ENCODE measurements at places on chromosomes 7 and 10. TPM values are rescaled to one million over a fixed set of nuclear protein-coding genes. Genes with fewer than 3 reads are reported as not detected.

The DKK1 gene
- total RNA-seq, result 3.3 TPM

The DHTKD1 gene
- 56.1 TPM for total RNA-seq

The GPR85 gene
- 1.6 TPM for total RNA-seq

The PTER gene
- total RNA-seq, result 7.3 TPM

The DMBT1 gene
- total RNA-seq, result not detected

The SFTPA1 gene
- total RNA-seq, result not detected

The CCZ1 gene
- total RNA-seq, result 86.4 TPM

The NRP1 gene
- 14.5 TPM for total RNA-seq

DNA sequence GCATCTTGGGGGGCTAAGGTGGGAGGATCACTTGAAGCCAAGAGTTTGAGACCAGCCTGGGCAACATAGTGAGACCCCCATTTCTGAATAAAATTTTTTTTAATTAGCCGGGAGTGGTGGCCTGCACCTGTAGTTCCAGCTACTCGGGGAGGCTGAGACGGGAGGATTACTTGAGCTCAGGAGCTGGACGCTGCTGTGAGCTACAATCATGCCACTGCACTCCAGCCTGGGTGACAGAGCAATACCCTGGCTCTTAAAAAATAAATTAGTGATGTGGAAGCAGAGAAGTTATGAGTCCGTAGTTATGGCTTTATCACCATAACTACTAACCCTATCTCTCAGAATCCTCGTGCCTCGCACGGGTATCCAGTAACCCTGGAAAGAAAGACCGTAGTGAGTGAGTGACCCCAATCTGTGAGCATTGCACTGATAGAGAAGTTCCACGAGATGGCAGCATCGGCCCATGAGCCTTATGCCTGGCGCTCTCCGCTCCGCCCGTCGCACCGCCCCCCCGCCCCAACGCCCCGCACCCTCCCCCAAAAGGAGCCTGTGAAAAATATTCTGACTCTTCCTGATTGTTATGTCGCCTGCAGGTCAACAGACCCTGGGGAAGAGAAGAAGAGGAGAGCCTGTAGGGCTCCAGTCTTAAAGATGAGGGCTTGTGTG, 4.9 kb upstream of the SLC29A3 start:
- DNase-seq, result peak; percentile 54

GRCh38 chr10:90274721-90275468, 573.5 kb downstream of the KIF20B start:
- DNase-seq, result no peak

- DNase-seq, result no peak
Observed at GRCh38 chr7:118938845-118939244, 714.3 kb downstream of the ANKRD7 start.

GRCh38 chr10:104255311-104255981, 754 bp downstream of the GSTO1 start:
- no peak for DNase-seq

- DNase-seq, result no peak
Observed at GRCh38 chr10:108797573-108797972, 1125.7 kb downstream of the XPNPEP1 start.

GRCh38 chr10:74589851-74590250, 236.5 kb upstream of the KAT6B start:
- DNase-seq, result no peak

DNA sequence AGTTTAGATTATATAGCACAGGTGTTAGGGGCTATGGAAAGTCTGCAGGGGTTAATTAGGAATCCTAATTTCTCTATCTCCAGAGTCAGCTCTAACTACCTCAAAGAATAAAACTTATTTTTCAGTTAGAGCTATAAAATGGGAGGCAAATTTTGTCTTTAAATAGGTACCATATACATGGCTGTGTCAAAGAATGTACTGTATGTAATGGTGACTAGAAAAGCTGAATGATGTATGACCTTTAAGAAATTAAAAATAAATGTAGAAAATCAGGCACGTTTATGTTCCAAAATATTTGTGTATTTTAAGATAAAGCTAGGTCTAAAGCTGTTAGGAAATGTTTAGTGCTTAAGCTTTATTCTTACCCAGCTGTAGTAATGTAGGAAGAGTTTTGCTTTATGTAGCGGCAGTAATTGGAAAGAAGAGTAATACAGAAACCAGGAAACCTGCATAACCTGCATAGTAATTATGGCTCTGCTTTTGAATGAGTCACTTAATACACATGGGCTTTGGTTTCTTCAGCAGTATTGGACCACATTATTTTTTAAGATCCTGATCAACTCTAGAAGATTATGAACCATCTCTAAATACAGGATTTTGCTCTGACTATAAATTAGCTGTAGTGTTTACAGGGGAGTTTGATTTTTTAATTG, 85.0 kb downstream of the KMT2E start:
- no peak for DNase-seq

GRCh38 chr10:33045421-33045820, 87.4 kb upstream of the ITGB1 start:
- DNase-seq, result no peak

GRCh38 chr7:99665312-99666012, 14.3 kb downstream of the CYP3A5 start:
- DNase-seq, result no peak

DNA sequence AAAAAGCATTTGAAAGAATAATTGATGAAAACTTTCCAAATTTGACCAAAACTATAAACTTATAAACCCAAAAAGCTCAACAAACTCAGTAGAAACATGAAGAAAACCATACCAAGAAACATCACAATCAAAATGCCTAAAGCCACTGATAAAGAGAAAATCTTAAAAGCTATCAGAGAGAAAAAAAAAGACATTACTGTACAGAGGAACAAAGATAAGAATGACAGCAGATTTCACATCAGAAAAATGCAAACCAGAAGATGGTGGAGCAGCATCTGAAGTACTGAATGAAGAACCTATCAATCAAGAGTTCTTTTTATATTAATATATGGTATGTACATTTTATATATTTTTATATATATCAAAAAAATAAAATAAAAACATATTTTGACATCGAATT, 2.4 kb upstream of the GPAM start:
- no peak for DNase-seq

DNA sequence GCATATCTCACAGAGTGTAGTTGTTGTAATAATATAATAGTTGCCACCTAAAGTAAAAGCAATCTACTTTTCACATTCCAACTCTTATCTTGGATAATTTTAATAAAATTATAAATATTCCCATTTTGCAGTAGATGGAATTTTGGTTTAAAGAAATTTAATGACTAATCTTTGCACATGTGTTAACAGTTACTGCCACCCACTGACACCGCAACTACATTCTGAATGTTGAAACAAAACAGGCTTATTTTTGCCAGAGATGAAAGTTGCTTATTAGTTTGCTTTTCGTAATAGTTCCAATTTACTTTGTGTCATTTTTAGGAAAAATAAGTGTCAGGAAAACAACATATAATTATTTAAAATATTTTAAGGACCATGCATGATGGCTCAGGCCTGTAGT, 557.5 kb upstream of the PCDH15 start:
- no peak for DNase-seq

DNA sequence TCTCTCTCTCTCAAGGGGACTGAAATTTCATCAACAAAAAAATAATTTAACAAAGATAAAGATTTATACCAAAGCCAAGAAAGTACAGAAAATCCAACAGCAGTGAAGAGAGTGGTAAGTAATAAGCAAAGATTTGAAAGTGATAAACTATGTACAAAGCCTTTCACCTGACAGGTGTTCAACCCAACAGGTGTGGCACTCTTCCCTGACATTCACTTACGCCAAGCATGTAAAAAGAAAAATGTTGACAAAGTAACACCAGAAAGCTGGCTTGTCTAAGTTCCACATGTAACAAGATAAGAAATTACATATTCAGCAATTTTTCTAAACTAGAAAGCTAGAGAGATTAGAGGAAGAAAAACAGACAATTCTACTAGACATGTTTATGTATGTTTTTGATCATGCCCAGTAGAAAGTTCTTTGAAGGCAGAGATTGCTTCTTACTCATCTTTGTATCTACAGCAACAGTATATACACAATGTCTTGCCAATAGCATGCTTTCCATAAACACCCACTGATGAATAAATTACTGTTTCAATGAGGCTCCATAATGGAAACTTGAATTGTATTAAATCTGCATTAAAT, 468.5 kb downstream of the PARD3 start:
- no peak for DNase-seq

- peak; percentile 53 for DNase-seq
Observed at GRCh38 chr7:35975851-35976454, 175.1 kb downstream of the SEPTIN7 start.

DNA sequence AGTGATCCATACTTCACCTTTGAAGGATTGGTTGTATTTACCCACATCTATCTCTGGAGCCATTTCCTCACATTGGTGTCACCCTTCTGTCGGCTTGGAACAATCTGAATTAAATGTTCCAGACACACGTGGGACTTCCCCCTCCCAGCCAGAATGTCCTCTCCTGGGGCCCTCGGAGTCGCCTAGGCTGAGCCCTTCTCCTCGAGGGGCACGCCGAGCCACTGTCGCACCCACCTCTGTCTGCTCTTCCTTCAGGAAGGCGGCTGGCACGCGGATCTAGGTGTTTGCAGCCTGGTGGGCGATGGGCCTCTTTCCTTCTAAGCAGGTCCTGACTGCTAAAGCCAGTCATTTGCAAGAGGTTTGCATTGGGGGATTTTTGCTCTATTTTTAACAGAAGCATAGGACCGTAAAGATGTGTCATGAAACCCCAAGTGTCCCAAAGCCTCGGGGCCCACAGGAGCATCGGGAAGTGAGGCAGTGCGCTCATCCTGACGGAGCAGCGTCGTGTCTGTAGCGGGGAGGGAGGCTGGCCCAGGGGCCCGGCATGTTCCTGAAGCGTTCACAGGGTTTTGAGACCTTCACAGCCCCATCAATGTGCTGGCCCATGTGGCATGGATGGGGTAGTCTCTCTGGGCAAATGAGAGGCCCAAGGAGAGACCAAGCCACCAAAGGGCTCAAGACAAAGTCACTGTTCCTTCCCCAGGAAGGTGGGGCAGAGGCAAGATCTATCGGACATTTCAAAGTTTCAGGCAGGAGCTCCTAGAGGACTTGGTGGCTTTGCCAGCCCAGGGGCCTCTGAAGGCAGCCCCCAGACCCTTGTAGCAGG, 86.7 kb downstream of the RGS10 start:
- no peak for DNase-seq

- DNase-seq, result no peak
Observed at GRCh38 chr7:105096306-105096705, 82.3 kb downstream of the KMT2E start.

GRCh38 chr10:4141471-4141870, 356.5 kb upstream of the KLF6 start:
- no peak for DNase-seq

DNA sequence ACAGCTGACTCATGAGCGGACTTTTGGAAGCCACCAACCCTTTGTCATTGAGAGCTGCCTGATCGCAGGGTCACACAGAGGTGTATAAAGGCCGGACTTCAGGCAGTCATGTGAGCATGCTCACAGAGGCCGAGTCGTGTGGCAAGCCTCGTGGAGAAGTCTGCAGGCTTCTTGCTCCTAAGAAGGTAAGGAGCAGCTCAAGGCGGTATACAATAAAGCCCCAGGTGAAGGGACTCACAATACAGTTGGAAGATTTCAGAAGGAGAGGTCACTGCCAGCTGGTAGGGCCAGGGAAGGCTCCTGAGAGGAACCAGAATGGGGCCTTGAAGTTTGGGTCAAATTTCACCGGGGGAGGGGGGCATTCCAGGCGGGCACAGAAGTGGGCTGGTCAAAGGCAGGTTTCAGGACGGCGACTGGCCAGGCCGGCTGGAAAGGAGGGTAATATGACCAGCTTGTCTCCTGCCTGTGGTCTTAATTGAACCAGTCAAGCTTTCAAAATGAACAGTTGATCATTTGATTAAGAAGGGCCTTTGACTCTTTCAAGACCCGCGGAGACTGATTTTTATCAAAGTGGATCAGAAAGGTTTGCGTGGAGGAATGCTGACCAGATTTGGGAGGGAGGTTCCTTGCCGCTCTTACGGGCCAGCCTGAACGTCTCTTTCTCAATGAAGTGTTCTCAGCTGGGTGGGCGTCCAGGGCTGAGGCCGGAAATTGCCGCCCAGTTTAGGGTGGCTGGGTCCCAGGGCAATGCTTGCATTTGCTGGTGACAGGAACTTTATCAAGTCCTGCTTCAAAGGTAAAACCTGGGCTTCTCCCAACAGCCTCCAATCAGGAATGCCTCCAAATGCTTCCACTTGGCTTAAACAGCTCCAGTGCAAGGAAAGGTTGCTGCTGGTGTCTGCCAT, 178.6 kb downstream of the EMX2 start:
- DNase-seq, result no peak

DNA sequence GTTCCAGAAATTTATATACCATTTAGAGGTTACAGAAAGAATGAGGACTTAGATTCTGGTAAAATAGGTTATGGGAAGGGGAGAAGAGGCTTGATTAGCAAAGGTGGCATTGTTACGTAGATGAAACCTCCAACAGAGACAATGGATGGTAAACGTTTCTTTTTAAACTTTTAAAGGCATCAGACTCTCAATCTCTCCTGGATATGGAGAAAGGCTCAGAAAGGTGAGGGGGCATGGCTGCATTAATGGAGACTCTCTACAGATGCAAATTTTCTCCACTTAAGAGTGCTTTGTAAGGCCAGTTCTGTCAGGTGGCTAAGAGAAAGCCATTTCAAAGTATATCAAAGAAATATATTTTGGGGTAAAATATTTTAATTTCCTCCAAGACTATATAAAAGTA, 240.9 kb upstream of the PTER start:
- no peak for DNase-seq

GRCh38 chr10:14571866-14572507, 202.7 kb downstream of the FAM107B start:
- no peak for DNase-seq

DNA sequence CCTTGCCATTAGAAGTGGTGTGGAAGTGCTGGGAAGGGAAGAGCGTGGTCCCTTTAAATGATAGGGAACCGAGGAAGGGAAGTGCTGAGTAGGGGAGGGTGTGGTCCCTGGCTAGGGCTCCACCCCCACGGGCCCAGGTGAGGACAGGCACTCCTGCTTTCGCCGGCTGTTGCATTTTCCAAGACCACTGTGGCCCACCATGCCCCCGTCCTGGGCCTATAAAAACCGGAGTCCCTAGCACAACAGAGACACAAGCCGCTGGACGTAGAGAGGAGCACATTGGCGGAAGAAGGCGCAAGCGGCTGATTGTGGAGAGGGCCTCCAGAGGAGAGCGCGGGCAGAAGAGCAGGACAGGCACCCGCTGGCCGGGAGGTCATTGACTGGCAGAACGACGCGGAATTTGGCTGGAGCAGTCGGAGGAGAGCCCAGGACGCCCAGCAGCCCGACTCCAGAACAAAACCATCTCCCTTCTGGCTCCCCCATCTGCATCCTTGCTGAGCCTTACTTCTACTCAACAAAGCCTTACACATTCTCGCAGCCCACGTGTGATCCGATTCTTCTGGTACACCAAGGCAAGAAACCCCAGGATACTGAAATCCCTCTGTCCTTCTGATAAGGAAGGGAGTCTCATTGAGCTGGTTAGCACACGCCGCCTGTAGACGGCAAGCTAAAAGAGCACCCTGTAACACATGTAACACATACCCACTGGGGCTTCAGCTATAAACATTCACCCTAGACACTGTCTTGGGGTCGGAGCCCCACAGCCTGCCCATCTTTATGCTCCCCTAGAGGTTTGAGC, 146.2 kb upstream of the LYZL1 start:
- no peak for DNase-seq
